ENCODE measurements at places on chromosomes 1 and 21.

DNA sequence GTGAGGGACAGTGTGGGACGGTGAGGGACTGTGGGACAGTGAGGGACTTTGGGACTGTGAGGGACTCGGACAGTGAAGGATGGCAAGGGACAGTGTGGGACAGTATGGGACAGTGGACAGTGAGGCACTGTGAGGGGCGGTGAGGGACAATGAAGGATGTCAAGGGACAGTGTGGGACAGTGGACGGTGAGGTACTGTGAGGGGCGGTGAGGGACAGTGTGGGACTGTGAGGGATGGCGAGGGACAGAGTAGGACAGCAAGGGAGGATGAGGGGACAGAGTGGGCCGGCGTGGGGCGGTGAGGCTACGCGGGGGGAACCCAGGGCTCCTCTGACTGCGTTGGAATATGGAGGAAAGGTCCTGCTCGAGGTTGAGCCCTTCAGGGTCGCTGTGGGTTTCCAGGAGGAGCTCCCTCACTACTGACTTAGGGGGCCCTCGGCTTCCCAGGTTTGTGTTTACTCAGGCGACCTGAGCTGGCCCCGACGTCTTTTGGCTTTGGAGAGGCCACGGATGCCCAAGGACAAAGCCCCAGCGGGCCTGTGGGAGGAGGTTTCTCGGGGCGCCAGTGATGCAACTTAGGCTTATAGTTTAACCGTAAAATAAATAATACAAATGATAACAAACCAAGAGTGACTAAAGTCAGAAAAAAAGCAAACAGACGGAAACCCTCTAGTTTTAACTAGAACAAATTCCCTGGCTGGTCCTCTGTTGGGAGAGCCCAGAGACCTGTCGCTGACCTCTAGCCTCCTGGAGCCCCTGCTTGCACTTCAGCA is 1.1 kb upstream of the ERRFI1 start:
- DNase-seq = peak; percentile 66

GRCh38 chr1:16122350-16122881 is 33.5 kb downstream of the EPHA2 start:
- peak; percentile 77 for DNase-seq

DNA sequence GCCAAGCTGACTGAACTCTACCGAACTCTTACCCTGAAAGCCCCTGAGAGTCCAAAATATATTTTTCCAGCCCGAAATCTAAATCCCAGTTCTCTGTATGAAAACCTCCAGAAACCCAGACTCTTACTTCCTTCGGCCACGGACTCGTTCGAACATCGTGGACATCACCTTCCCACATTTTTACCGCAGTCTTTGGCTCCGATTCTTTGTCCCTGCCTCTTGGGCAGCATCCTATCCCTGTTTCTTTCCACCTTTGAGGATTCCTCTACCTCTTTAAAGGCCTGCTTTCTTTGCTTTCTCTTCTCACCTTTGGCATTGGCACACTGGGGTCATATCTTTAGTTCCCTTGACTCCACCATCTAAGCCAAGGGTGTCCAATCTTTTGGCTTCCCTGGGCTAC is 932 bp upstream of the USP24 start:
- no peak for DNase-seq

- no peak for DNase-seq
Observed at GRCh38 chr1:35426097-35426586, 131.1 kb downstream of the KIAA0319L start.

DNA sequence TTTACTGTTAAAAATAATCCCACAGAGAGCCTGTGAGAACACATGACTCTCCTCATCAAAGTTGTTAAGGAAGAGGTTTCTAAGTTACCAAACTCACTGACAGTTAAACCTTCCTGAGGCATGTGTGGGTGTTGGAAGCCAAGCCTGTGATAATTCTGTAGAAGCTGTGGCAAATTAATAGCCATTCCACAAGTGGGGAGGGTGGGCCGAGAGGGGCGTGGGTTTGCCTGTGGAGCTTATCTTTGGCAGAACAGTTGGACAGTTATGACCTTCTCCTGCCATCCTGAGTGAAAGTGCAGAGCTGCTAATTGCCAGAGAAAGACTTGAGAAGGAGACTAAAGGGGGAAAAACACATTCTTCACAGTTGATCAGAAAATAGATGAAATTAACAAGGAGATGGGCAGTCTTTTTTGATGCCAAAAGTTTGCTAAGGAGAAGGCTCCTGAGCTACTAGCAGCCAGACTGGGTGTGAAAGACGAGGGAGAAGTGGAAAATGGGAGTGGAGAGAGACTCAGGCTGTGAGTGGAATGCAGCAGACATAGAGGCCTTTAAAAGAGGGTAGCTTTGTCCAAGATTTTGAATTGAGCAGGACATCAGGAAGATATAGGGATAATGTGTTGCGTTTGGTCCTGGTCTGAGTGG is 1.6 kb upstream of the PLA2G2C start:
- DNase-seq = no peak

- DNase-seq = peak; percentile 90
Observed at GRCh38 chr1:97006044-97006661, 284.6 kb downstream of the PTBP2 start.

GRCh38 chr21:25908495-25908894 is 173.7 kb downstream of the GABPA start:
- peak; percentile 38 for DNase-seq

- peak; percentile 21 for DNase-seq
Observed at GRCh38 chr1:115543247-115543646, 98.5 kb upstream of the VANGL1 start.

GRCh38 chr1:174626031-174627025 is 178.6 kb downstream of the GPR52 start:
- DNase-seq = peak; percentile 31

DNA sequence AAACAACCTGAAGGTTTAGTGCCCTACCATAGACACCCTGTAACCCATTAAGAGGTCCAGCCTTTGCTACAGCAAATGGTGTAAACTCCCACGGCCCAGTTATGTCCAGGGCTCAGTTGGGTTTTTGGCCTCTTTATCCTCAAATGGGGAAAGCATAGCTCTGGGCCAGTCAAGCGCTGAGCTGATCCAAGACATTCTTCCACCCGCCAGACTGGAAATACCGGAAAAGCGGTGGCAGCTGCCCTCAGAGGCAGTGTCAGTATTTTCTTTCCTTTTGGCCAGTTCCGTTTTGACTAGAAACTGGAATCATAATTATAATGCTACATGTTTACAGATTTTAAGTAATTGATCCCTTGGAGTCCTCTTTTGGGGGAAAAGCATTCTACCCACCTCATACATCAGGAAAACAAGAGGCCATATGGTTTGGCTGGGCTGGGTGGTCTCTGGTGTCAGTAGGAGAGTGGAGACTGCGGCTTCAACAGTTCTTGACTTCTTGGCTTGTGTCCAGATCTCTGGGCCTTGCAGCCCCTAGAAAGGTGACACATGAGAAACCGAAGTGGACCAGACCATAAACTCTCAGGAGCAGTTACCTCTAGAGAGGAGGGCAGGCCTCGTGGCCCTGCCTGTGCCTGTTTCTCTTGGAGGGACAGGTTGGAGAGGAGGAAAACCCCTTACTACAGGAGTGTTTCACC is 30.2 kb upstream of the CLDN14 start:
- no peak for DNase-seq

DNA sequence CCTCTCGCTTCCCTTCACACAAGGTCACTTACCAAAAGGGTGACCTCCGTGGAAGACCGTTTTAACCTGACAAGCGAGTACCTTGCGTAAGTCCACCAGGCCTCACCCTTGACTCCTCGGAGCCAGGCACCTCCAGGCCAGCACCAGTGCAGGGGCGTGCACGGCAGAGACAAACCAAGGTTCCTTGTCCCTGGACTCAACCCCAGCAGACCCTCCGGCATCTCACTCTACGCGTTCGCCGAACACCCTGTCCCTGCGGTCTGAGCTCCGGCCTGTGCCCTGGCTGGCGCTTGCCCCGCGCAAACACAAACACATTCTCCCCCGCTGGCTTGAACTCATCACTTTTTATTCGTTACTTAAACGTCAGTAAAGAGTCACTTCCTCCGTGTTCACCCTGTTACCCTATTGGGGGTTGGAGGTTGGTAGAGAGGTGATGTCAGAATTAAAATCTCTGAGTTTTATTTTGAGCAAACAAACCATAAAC is 4.5 kb downstream of the TBX15 start:
- DNase-seq = no peak

GRCh38 chr21:41112740-41113692 is 54.9 kb upstream of the BACE2 start:
- peak; percentile 94 for DNase-seq

GRCh38 chr1:174964972-174965361 is 34.8 kb upstream of the CACYBP start:
- DNase-seq = no peak

DNA sequence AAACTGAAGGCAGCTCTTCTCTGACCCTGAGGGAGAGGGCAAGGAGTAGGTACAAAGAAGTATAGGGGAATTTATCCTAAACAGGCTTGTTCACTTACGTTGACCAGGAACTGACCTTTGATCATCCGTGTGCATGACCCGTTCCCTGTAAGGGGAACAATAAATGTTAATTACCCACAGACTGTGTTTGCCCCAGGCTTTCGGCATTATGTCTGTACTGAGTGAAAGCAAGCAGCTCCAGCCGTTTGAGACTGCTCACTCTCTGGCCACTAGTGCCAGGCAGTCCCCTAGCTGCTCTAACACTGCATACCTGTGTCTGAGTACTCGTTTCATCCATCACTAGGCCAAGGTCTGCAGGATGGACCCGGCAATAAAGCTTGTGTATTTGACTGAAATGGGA is 1365.3 kb downstream of the NCAM2 start:
- DNase-seq = no peak

DNA sequence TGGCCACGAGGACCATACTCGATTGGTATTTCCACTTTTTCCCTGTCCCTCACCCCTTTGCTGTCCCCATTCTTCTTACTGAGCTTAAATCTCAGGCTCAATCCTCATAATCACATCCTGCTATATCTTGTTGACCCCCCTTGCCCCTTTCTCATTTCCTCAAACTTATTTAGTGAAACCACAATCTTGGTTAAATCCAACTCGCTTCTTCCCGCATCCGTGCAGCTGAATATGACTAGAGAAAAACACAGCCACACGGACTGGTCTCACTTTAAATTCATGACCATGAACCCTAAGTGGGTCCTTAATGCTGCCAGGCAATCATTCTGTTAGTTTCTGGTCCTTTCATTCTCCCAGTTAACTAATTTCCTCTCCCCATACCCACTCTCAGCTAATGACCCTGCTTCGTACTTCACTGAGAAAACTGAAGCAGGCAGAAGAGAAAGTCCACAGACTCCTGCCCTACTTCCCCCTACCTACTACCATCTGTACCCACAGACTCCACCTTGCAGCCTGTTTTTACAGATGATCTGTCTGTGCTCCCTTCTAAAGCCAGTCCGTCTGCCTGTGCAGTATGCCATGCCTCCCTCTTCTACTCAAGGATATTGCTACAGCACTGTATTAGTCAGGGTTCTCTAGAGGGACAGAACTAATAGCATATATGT is 96.8 kb upstream of the LMO4 start:
- DNase-seq = no peak

GRCh38 chr21:16454399-16454798 is 724.6 kb downstream of the USP25 start:
- no peak for DNase-seq

Data from EH (cell line).